Neural crest cell (in vitro differentiated cells): ENCODE measurements at places on chromosomes 3 and 15.

GRCh38 chr15:57108296-57108695, 189.9 kb downstream of the TCF12 start:
- no peak for DNase-seq

DNA sequence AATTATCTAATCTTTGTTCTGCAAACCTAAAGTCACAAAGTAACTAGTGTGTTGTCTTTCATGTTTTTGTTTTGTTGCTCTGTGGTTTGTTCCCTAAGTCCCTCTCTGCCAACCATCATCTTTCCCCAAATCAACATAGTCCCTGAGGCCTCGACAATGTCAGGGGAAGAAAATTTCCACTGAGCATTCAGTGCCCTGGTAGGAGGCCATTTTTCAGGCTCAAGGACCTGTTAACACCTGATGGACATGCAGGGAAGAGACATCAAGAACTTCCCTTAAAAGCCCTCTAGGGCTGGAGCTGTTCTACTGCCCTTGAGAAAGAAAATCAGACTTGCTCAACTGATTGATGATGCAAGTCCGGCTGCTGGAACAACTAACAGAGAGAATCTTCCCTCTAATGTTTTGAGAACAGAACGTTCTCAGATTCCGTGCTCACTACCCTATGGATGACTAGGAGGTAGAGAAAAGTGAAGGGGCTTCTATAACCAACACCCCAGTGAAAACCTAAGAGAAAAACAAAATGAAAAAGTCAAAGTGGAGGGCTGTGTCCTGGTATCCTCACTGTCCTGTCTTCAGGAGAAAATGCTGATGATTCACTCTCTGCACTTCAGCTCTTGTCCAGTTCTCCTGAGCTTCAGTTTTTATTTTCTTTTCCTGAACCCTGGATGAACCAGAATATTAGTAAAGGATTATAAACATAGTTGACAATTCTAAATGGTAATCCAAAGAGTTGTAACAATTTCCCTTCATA, 373.1 kb downstream of the FOXP1 start:
- no peak for DNase-seq

DNA sequence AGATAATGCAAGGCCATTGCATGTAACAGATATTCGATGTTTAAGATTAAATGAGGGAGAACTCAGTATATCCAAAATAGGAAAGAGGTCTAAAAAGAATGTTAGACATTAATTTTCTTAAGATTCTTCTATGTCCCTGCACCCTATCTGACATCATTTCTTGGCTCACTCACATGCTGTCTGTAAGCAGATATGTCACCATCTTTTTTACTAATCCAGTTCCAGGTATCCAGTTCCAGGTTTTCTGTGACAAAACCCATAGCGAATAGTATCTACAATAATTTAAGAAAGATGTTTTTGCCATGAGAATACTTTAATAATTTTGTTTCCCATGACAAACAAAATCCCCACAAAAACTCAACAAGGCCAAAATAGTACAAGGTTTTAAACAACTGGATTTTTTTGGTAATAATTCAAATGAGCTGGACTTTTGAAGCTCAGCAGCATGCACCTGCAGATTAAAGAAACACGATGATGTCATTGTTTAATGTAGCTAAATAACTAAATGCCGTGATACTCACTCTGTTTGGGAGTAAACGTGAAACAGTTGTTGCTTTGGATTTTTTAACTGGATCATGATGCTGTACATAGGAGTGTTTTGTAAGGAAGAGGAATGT, 867.6 kb downstream of the EPHA3 start:
- no peak for DNase-seq

GRCh38 chr15:31516874-31517273, 190.2 kb downstream of the KLF13 start:
- no peak for DNase-seq

DNA sequence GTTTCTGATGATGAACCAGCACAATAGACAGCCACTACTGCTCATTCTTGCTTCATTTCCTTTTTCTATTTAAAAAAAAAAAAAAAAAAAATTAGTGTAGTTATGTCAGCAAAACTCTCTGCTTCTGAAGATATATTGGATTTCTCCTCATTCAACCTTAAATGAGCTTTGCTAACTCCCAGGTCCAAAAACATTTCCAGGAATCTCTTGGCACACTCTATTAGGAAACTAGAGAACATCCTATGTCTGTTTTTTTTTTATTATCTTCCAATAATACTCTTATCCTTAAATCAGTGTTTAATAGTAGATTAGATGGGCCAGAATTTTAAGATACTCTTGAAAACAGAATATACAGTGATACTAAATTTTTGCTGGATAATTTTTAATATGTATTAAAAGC, 398.0 kb downstream of the NAALADL2 start:
- DNase-seq = no peak

DNA sequence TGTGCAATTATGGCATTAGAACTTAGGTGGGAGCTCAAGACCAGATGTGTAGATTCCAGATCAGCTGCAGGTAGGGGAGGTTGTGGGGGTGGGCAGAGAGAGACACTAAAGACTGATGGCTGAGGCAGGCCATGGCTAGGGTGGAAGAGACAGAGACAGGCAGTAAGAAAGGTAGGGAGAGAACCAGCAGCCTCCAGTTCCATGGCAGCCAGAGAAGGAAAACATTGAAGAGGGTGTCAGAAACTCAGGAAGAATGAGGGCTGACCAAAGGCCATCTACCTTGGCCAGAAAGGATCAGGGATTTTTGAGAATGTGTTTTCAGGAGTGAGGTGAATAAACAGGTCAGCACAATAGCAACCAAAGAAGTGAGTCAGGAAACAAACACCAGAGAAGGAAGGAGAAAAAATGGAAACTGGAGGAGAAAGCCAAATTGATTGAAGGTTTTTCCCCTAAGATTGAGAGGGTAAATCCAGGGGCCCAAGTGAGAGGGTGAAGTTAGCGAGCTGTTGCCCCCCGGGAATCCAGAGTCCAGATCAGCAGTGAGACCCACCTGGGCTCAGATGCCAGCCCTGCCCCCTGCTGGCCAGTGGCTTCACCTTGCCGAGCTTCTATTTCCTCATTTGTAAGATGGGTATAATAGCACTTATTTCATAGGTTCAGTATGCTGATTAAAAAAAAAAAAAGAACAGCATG, 41.0 kb downstream of the ABHD2 start:
- peak; percentile 9 for DNase-seq

GRCh38 chr15:43330780-43331087, 361 bp upstream of the LCMT2 start:
- no peak for DNase-seq

- no peak for DNase-seq
These were observed 38.5 kb upstream of the MELTF start for GRCh38 chr3:197068077-197068476.

DNA sequence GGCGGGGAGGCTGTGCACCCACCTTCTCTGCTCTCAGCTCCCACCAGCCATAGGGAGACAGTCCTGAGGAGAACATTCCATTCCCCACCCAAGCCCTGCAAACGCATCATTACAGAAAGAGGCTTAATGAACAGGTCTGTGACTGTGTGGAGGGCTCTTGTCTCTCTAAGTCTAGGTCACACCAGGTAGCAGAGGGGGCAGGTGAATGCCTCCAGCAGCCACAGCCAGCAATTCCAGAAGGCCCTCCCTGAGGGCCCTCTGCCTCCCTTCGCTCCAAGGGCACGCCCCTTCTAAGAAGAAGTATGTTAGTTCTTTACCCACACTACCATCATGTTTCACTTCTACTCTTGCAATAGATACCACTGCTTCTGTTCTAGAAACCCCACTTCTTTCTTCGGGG, 217.5 kb upstream of the BHLHE40 start:
- DNase-seq = no peak

- no peak for DNase-seq
These were observed 20.5 kb downstream of the RBPMS2 start for GRCh38 chr15:64754663-64755426.

DNA sequence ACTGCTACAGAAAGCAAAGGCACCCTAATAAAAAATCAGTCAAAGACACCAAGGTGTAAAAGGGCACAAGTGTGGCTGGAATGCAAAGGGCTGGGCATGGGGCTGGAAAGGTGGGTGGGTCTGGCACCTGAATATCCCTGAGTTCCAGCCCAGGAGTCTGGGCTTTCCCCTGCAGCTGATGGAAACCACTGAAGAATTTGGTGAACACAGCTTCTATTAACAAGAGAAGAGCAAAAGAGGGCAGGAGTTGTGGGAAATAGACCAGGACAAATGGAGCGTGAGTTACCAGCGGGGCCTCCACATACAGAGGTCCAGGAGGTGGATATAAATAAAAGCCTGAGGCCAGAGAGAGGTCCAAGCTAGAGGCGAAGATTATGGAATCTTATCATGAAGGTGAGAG, 45.1 kb upstream of the TPM1 start:
- DNase-seq = no peak

DNA sequence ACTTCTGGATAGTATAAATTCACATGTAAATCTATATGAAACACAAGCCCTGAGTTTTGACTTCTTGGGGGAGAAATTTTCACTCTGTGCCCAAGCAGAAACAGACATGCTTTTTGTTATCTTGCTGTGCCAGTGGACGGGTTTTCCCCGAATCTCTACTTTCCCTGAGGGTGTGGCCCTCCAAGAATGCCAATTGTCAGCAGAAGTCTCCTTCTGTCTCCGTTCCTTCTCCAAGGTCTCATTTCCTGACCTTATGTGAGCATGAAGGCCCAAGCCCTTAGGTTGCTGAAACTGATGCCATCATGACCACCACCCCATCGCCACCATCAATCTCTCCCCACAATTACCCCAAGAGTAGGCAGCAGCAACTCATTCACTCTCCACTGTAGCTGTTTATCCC, 253.8 kb downstream of the XXYLT1 start:
- no peak for DNase-seq

GRCh38 chr3:72492240-72492639, 356.0 kb downstream of the SHQ1 start:
- DNase-seq = no peak

- DNase-seq = no peak
These were observed 4.7 kb upstream of the BNC1 start for GRCh38 chr15:83289160-83289559.

DNA sequence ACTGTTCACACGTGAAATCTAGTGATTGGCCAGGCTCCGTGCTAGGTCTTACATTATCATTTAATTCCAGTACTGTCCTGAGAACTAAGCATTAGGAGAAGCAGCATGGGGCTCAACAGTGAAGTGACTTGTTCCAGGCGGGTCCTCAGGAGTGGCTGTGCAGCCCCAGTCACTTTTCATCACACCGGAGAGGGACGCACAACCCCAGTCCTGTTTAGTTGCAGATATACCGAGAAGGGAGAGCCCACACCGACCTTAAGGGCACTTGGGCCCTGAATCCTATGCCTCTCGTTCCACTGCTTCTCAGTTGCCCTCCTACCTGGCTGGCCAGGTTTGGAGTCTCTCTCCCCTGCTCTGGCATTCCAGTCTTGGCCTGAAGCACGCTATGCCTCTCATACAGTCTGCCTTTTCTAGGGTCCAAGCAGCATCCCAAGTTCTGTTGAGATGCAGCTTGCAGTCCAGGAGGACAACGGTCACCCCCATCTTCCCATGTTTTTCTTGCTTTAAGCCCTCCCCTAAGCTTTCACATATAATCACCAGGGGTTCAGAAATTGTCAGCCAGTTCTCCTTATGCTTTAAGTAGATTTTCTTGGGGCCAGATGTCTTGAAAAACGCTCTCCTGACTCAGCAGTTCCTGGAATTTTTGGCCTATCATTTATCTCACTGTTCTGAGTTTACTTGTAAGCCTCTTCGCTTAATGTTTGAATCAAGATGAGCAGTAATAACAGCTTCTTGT, 10.1 kb downstream of the FAM131A start:
- no peak for DNase-seq

- DNase-seq = no peak
These were observed 9.7 kb downstream of the CGNL1 start for GRCh38 chr15:57385923-57386390.

DNA sequence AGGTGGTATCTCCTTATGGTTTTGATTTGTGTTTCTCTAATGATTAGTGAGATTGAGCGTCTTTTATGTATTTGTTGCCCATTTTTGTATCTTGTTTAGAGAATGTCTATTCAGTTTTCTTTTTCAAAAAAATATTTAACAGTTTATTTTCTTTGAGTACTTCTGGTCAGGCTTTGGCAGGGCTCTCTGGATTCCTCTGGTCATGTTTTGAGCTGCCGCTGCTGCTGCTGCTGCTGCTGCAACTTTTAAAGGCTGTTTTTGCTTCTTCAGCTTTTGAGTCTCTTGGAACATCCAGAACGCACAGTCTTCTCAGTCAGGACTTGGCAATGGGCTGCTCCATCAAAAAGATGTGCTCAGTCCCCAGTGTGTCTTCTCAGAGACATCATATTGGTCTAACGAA, 40.1 kb downstream of the REC114 start:
- no peak for DNase-seq
